A549 treated with Mapracorat at 1 μM for 4 hours (cell line): ENCODE measurements at places on chromosomes 3 and 15. TPM values are rescaled to one million over a fixed set of nuclear protein-coding genes. Genes with fewer than 3 reads are reported as not detected.

The CASR gene
- total RNA-seq, result not detected in 5 replicates

The FSIP1 gene
- 0.70 to 1.1 TPM (median 0.89 TPM) in 5 replicates for total RNA-seq

The GHSR gene
- total RNA-seq, result not detected in 5 replicates

The SEMA6D gene
- total RNA-seq, result not detected in 5 replicates

The BNC1 gene
- 0.72 to 0.95 TPM (median 0.76 TPM) in 5 replicates for total RNA-seq

The TWF2 gene
- 58.6 to 74.2 TPM (median 73.5 TPM) in 5 replicates for total RNA-seq
